ENCODE measurements at places on chromosomes 6 and 20. TPM values are rescaled to one million over a fixed set of nuclear protein-coding genes. Genes with fewer than 3 reads are reported as not detected.
A peak's percentile ranks its signal among the peaks of the same experiment; 100 is the strongest.

DNA sequence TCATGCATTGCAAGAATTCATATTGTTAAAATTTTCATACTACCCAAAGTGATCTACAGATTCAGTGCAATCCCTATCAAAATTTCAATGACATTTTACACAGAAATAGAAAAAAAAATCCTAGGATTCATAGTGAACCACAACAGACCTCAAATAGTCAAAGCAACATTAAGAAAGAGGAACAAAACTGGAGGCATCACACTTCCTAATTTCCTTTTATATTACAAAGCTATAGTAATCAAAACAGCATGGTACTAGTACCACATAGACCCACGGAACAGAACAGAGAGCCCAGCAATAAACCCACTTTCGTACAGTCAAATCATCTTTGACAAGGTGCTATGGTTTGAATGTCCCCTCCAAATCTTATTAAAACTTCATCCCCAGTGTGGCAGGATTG is 39.7 kb downstream of the NTSR1 start:
- no peak for DNase-seq

- DNase-seq, result no peak
Observed at GRCh38 chr6:72246926-72247325, 360.6 kb downstream of the RIMS1 start.

DNA sequence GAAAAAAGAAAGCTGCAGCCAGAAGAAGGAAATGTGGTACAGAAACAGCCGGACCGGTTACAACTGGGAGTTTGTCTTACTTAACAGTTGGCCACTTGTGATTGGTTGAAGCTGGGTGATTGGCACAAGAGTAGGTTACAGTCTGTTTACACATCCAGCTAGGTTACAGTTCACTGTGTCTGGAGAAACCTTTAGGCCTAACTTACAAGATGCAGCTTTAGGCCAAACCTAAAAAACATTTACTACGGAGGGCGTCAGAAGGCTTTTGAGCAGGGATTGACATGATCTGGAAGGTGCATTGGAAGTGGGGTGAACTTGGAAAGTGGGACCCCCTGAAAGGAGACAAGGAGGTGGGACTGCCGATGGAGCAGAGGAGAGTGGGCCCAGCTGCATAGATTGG is 122.3 kb downstream of the BANF2 start:
- DNase-seq, result no peak

- no peak for DNase-seq
Observed at GRCh38 chr20:36848078-36848660, 27.8 kb upstream of the TLDC2 start.

DNA sequence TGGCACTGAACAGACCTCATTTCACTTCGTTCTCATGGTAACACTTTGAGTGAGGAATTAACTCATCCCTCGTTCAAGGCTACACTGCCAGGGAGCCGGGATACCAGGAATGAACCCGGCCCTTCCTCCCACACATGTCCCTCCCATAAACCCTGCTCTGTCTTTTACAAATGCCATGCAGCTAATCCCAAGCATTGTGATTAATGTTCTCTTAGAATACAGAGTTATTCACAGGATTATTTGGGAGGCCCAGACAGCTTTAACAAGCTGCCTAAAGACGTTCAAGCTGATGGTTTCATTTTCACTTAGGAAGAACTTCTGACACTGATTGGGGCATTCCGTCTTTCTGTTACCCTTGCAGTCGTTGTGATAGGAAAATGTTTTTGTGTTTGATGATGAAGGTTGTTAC is 42.5 kb upstream of the CD83 start:
- no peak for DNase-seq

- DNase-seq, result peak; percentile 17
Observed at GRCh38 chr20:11716239-11716944, 201.3 kb upstream of the BTBD3 start.

- no peak for DNase-seq
Observed at GRCh38 chr6:163490826-163491577, 76.5 kb downstream of the QKI start.

- DNase-seq, result no peak
Observed at GRCh38 chr6:82818727-82819126, 246.9 kb downstream of the UBE3D start.

DNA sequence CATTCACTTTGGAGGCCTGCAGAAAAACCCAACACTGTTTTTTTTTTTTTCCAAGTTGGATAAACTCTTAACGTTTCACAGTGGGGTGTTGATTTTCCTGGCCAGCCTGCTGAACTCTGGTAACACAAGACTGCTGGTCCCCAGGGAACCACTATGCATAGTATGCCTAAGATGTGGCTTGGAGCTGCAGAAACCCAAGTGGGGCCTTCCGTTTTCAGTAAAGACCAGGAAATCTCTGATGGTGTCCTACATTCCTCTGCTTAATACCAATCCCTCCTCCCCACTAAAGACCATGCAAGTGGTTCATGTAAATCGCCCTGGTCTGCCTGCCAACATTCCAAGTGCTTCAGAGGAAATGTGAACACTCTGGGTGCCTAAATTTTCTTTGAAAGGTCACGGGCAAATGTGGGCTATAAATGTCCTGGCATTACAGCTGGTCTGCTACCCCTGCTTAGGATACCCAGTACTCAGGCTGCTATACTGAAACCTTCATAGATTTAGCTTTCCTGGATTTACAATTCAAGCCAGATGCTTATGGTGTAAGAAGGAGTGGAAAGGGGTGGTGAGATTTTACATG is 615.4 kb downstream of the MAFB start:
- DNase-seq, result peak; percentile 90

BEND6 gene
- total RNA-seq, result 0.93 TPM

GMPR gene
- 28.7 TPM for total RNA-seq

SLC22A7 gene
- total RNA-seq, result not detected

TLDC2 gene
- 1.8 TPM for total RNA-seq

OR2H2 gene
- not detected for total RNA-seq

SFTA2 gene
- not detected for total RNA-seq
